ENCODE measurements at places on chromosomes 2 and 18. TPM values are rescaled to one million over a fixed set of nuclear protein-coding genes. Genes with fewer than 3 reads are reported as not detected.

DNA sequence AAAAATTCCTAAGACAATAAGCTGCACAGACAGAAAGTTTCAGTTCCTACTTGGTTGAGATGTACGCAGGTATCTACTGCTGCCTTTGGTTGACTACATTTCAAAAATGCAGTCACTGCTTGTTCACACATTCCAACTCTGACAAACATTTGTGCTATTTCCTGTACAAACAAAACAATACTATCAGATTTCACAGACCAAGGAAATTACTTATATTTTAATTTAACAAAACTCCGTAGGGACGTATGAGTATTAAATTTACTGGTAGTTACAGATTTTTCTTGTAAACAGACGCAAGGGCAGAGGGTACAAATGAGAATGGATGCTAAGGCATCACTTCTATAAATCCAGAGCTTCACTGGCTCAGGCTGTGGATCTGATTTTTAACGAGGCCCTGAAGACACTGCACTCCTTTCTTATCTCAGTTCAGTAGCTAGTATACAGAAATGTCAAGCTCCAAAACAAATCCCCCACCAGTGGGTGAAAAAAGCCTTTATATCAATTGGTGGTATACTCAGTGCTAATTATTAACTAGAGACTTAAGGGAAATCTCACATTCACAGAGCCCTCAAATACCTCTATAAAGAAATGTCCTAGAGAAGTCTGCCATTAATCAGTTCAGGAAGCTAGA, 31.7 kb upstream of the TTC32 start:
- DNase-seq: no peak

DNA sequence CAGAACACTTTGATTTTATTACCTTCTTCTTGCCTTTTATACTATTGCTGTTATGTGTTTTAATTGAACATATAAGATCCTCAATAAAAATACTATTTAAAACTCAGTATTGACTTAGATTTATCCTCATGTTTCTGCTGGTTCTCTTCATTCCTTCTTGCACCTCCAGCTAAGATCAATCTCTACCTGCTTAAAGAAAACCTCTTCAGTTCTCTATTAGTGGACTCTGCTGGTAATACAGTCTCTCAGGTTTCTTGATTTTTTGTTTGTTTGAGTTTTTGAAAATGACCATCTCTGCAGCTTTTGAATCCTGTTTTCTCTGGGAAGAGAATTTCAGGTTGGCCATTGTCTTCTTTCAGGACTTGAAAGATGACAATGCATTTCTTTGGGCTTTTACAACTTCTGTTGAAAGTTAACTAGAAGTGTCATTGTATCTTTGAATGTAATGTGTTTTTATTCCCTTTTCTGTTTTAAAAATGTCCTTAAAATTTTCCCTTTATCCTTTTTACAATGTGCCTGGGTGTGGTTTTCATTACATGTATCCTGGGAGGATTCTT, 29.8 kb upstream of the TMEM131 start:
- no peak for DNase-seq

Gene COL4A3
- polyA plus RNA-seq: 0.03 TPM

Gene DUSP11
- 16.5 TPM for polyA plus RNA-seq

DNA sequence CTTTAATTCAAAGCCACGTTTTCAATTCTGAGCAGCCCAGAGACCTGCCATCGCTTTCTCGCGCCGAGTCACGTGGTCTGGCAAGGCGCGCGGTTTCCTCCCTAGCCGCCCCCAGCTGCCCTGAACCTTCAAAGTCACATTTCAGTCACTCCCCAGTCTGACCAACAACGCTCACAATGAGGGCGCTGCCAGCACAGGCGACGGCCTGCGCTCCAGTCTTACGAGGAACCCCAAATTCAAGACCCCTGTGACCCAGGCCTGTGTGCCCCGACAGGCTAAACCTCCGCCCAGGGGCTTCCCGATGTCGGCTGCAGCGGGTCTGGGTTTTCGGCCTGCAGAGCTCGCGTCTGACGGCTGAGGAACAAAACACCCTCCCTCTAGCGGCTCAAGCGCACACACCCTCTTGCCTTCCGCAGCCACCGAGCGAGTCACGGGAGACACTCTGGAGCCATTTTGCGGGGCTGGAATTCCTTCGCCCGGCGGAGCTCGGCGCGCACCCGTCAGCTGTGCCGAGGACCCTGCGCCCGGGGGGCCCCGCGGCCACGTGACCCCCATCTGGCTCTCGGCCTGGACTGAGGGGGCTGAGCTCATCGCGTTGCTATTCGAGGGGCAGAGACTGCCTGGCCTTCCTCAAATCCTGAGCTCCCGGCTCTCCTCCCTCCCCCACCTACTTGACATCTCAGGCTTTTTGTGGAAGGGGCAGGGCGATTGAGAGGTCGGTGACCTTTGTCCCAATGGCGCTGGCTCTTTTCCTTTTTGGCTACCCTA, 69.9 kb upstream of the ITGB6 start:
- DNase-seq: peak; percentile 96

- DNase-seq: no peak
These were observed 40.3 kb downstream of the OSBPL6 start for GRCh38 chr2:178234648-178235047.

DNA sequence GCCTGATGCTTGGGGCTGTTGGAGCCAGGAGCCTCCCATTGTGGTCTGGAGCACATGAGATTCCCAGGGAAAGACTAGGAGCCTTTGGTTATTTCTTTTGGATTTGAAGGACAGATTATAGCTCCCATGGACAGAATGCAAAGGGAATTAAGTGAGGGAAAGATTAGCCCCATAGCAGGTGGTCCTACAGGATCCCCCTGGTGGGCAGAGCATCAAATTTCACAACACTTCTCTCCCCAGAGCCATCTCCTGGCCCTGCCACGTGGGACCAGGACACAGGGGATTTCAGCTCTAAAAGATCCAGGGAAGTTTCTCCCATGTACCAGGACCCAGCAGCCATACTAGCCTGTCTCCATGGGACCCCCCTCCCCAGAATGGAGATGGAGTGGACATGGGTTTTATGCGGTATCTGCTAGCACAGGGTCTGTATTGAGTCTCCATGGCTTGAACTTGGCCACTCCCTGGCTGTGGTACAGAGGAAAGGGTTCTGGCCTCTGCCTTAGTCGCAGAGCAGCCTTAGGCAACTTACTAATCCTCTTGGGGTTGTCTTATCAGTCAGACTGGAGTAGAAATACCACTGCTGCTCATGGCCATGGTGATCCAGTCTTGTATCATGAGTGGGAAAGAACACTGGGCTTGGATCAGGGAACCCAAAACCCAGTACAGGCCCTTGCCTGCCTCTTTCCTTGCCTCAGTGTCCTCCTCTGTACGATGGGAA, 6.8 kb upstream of the PLB1 start:
- DNase-seq: no peak

Gene ZDBF2
- polyA plus RNA-seq: 11.4 TPM

- DNase-seq: no peak
These were observed 114.7 kb downstream of the BCL2L11 start for GRCh38 chr2:111235192-111236015.

Gene DYTN
- not detected for polyA plus RNA-seq

- no peak for DNase-seq
These were observed 171.8 kb downstream of the CDH2 start for GRCh38 chr18:28005164-28005563.

DNA sequence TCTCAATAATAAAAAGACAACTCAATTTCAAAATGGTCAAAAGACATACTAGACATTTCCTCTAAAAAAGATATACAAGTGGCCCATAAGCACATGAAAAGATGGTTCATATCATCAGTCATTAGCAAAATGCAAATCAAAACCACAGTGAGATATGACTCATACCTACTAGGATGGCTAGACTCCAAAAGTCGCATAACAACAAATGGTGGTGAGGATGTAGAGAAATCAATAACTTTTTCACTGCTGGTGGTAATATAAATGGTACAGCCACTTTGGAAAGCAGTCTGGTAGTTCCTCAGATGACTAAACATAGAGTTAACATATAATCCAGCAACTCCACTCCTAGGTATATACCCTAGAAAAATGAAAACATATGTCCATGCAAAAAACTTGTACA, 242.3 kb upstream of the NOL4 start:
- no peak for DNase-seq

GRCh38 chr2:192657362-192657761, 462.6 kb upstream of the TMEFF2 start:
- DNase-seq: no peak

GRCh38 chr2:220756653-220757052, 815.5 kb downstream of the EPHA4 start:
- no peak for DNase-seq

DNA sequence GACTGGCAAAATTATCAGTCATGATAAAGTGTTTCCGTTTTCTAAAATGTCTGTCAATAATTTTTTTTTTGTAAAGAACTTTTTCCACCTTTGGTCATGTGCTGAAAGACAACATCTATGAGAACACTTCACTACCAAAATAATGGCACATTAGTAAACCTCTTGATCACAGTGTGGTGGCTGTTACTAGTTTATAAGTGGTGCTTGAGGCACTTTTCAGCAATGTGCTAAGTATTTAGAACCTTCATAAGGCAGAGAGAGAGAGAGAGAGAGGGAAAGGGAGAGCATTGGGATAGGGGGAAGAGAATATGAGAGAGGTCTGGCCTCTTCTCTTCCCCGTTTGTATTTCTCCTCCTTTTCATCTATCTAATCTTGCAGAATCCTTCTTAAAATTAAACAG, 1.1 kb upstream of the NYAP2 start:
- no peak for DNase-seq

DNA sequence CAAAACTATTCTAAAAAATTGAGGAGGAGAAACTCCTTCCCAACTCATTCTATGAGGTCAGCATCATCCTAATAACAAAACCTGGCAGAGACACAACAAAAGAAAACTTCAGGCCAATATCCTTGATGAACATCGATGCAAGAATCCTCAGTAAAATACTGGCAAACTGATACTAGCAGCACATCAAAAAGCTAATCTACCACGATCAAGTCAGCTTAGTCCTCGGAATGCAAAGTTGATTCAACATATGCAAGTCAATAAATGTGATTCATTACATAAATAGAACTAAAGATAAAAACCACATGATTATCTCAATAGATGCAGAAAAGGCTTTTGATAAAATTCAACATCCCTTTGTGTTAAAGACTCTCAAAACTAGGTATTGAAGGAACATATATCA, 63.1 kb downstream of the EHBP1 start:
- no peak for DNase-seq

GRCh38 chr2:69805887-69806286, 23.6 kb upstream of the GMCL1 start:
- no peak for DNase-seq

DNA sequence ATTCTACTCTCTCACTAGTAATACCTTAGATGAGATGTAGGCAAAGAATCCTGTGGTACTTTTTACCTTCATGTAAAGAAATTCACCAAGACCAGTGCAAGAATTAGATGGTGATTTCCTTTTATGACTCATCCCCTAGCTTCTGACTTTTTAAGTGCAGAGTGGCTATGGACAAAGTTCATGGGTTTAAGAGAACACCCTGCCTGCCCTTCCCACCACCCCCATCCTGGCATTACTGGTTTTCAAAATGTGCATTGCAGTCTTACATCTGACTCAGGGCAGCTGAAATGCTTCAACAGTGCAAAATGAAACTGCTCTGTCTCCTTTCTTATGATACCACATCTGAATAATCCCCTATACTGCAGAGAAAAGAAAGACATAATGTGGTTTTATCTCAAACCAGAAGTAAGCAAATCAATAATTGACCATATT, 22.6 kb downstream of the MAIP1 start:
- DNase-seq: no peak
